ENCODE measurements at places on chromosomes 4 and X.

- DNase-seq, result peak; percentile 26
These were observed 792 bp downstream of the ADRA2C start for GRCh38 chr4:3766785-3767569.

DNA sequence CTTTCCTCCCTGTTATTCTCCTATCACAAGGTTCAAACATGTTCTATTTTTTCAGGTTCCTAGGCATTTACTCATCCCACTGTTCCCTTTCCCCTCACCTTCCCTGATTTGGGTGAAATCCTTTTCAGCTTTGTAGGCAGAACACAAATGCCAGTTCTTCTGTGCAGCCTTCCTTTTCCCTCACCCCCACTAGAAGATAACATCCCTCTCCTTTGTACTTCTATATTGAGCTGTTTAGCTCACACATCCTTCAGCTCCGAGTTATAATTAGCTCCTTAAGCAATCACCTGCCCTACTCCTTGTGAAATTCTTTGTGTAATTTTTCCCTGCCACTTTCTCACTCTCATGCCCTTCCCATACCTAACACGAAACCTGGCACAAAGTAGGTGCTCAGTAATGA is 240.9 kb downstream of the AR start:
- DNase-seq, result no peak

GRCh38 chr4:162323919-162324318 is 160.1 kb upstream of the FSTL5 start:
- no peak for DNase-seq

DNA sequence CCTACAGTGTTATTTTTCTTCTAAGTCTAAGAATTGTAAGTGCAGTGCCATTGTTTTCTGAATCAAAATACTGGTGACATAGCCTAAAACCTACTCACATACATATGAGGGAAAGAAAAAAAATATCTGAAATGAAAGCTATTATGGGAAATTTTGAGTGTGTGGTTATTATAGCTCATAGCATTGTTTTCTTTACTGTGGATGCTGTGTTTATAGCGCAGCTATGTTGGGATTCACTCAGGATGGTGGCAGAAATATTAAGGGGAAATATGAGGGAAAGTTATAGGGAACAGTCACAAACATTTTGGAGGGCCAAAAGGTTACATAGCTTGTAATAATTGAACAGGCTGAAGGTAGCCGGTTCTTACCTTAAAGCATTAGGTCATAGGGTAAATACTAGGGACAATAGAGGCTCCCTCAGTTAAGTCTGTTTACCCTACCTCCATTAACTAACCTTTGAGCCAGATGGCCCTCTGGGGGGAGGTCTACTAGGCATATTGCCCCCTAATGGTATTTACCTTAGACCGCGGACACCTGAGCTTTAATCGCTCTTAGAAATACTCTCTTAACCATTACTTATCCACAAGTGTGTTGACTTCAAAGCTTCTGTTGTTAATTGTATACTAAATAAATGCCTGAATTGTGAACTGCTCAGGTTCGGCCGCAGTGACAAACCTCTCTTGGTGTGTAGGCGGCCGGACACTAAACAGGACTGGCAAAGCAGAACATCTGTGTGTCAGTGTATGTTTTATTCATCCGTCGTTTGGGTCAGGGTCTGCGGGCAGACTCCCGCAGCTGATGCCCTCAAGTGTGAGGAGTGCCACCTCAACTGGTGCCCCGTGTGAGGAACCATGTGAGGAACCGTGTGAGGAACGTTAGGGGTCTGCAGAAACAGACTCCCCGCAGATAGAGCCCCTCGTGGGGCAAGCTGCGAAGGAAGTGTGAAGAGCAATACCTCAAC is 21.3 kb upstream of the SULT1B1 start:
- DNase-seq, result no peak

GRCh38 chrX:68999356-68999755 is 165.9 kb downstream of the PJA1 start:
- no peak for DNase-seq

- DNase-seq, result no peak
These were observed 1743.9 kb downstream of the RPA4 start for GRCh38 chrX:98627645-98628044.

GRCh38 chr4:23934915-23935314 is 45.1 kb upstream of the PPARGC1A start:
- no peak for DNase-seq
